ENCODE measurements at places on chromosomes 4 and X.

GRCh38 chr4:172009446-172010230 lies 196.4 kb downstream of the GALNTL6 start:
- DNase-seq = no peak

GRCh38 chr4:48205107-48205506 lies 64.5 kb downstream of the TEC start:
- no peak for DNase-seq

GRCh38 chr4:7361280-7361895 lies 73.3 kb downstream of the PSAPL1 start:
- DNase-seq = no peak

- DNase-seq = no peak
Measured at GRCh38 chrX:13763489-13763888, 28.9 kb downstream of the OFD1 start.

GRCh38 chr4:113858924-113859323 lies 97.4 kb upstream of the CAMK2D start:
- no peak for DNase-seq

DNA sequence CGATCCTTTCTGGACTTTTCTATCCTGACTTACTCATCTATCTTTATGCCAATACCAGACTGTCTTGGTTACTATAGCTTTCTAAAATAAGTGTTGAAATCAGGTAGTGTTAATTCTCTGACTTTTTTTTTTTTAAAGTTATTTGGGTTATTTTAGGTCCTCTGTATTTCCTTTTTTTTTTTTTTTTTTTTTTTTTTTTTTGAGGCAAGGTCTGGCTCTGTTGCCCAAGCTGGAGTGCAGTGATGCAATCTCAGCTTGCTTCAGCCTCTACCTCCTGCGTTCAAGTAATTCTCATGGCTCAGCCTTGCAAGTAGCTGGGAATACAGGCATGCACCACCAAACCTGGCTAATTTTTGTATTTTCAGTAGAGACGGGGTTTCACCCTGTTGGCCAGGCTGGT lies 2.8 kb upstream of the NELFA start:
- DNase-seq = no peak

- no peak for DNase-seq
Measured at GRCh38 chr4:21452931-21453330, 495.6 kb downstream of the KCNIP4 start.

DNA sequence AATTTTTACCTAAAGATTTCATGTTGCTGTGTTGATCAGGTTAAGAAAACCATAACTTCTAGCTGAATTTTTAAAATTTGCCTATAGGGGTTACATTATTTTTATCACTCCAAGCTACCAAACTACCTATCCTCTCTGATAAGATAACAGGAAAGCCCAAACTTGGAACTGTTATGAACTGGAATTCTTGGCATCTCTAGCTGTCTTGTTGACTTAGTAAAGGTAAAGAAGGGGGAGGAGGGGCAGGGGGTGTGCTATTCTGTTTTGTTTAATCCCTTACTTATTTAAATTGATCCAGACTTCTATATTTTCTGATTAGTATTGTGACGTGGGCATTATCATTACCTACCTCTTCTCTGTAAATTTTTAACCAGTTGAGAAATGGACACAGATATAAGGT lies 54.7 kb downstream of the SLAIN2 start:
- DNase-seq = no peak

GRCh38 chrX:139762400-139763183 lies 54.6 kb upstream of the MCF2 start:
- DNase-seq = no peak

DNA sequence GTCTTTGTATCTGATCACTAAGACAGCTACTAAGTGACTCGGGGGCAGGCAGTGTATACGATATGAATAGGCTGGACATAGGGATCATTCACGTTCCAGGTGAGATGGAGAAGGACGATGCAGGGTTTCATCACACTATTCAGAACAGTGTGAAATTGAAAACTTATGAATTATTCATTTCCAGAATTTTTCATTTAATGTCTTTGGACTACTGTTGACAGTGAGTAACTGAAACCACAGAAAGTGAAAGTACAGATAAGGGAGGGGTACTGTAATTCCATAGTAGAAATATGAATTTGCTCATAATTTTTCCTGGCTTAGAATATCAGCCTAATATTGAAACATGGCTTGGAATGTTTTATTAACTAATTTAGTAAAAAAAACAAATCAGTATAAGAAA lies 24.4 kb downstream of the TMEM144 start:
- no peak for DNase-seq

DNA sequence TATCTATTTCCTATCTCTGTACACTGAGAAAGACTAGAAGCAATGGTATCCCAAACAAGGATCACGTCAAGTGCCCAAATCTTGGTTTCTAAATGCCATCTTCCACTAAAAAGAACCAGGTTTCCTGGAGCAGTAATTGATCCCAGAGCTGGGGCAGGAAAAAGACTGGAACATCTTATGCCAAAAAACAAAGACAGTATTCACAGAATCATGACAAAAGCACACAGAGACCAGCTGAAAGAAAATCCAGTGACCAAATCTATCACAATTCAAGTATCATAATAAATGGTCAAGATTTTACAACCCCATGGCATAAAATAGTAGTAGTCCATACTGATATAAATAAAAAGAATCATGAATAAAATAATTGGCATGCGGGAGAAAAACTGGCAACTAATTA lies 44.9 kb downstream of the CENPC start:
- DNase-seq = no peak

Measured in NCI-H510A (cell line).